ENCODE measurements at places on chromosomes 3 and 15.

- no peak for DNase-seq
Measured at GRCh38 chr3:98095882-98096281, 8.9 kb downstream of the OR5AC2 start.

- DNase-seq = no peak
Measured at GRCh38 chr3:188553569-188553968, 399.6 kb downstream of the LPP start.

GRCh38 chr15:33360886-33361285 is 50.1 kb downstream of the RYR3 start:
- no peak for DNase-seq

DNA sequence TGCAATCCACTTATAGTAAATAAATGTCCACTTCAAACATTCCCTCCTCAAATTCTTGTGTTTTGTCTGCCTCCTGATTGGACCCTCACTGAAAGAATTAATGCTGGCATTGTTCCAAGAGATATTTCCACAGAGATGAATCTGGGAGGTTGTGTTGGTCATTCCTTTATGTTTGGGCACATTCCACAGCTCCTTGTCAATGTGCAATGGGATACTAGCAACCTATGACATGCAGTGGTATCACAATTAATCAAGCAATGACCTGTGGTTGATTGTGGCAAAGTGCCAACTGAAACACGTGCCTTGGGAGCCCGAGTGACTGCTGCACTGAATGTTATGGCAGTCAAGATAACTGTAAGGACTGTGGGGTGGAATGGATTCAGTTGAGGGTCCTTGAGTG is 55.0 kb upstream of the SNRPN start:
- DNase-seq = no peak

- no peak for DNase-seq
Measured at GRCh38 chr3:133295944-133296917, 103.6 kb upstream of the BFSP2 start.

DNA sequence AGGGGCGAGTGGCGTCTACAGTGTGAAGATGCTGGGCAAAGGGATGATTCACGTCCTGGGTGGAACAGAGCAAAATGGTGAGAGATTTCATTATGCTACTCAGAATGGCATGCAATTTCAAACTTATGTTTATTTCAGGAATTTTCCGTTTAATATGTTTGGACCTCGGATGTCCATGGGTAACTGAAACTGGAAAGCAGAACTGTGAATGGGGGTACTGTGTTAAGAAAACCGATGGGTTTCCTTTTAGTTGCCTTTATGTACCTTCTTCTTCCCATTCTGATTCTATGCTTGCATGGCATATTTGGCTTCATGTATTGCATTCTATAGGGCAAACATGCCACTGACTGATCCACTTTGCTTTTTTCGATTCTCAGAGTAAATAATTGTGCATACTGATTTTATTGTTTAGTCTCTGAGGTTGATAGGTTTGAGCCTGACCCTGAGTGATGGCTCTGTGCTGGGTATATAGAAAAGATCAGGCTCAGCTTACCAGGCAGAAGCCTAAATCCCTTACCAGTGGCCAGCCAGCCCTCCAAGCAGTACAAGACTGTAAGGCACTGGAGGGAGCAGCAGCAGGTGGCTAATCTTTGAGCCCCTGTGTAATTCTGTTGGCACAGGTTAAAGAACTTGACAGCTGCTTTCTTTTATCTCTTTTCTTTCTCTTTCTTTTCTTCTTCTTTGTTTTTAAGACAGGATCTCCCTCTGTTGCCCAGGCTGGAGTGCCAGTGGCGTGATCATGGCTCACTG is 4.5 kb downstream of the QTRT2 start:
- no peak for DNase-seq

DNA sequence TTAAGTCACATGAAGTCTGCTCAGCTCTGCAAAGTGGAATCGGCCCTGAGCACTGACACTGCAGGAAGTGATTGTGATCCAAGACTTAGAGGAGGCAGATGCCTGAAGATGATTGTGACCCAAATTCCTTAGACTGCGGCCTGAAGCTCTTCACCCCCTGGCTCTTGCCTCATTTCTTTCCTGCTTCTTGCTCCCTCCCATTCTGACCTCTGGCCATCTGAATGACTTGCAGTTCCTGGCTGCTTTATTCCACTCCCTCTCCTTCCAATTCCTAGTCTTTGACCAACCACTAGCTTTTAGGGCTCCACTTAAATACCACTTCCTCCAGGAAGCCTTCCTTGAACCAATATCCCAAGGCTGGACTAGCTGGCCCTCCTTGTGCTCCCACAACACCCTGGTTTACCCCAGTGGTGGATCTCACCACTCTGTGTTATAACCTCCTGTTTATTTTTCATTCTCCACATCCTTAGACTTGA is 9.9 kb upstream of the EPB42 start:
- no peak for DNase-seq

DNA sequence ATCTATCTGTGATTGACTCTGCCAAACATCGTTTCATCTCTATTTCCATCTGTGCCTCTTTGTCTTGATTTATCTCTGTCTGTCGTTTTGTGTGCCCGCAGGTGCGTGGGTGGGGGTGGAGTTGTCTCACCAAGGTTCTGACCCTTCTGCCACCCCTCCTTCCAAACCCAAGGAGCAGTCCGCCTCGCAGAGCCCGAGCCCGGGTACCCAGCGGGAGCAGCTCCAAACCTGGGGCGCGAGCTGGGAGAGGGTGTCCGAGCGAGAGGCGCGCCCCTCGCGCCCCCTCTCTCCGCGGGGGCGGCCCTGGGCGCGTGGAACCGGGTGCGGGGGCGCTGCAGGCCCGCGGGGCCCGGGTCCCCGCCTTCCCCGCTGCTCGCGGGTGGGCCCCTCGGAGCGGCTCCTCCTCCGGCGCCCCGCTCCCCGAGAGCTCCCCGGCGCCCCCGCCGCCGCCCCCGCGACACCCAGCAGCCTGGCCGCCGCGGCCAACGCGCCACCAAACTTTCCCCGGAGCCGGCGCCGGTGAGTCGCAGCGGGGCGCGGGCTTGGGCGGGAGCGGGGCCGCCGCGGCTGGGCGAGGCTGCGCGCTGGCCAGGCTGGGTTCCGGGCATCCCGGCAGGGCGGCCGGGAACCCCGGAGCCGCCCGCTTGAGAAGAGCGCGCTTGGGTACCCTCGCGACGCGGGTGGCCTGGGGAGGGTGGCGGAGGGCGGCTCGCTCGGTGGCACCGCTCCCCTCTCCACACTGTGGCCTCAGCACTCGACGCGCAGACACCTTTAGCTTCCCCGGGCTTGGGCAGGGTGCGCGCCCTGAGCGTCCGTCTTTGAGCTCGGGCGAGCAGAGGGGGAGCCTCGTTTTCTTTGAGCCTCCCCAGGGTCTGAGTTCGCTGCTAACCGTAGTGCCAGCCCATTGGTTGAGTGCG is at the start of gene HRH1:
Gene HRH1 (plus strand): TSS at position 458 of the 917 bp plus-strand sequence. CDS start 104,545 bp downstream, outside the sequence.
- DNase-seq = no peak

DNA sequence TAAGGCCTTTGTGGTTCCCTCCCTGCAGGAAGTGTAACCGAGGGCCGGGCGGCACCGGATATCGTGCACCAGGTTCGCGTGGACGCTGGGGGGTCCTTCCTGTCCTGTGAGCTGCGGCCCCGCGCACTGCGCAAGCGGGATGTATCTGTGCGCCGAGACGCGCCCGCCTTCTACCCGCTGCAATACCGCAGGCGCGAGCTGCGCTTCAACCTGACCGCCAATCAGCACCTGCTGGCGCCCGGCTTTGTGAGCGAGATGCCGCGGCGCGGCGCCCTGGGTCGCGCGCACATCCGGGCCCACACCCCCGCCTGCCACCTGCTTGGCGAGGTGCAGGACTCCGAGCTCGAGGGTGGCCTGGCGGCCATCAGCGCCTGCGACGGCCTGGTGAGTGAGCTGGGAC is 35.9 kb downstream of the SAXO2 start:
- DNase-seq = no peak

DNA sequence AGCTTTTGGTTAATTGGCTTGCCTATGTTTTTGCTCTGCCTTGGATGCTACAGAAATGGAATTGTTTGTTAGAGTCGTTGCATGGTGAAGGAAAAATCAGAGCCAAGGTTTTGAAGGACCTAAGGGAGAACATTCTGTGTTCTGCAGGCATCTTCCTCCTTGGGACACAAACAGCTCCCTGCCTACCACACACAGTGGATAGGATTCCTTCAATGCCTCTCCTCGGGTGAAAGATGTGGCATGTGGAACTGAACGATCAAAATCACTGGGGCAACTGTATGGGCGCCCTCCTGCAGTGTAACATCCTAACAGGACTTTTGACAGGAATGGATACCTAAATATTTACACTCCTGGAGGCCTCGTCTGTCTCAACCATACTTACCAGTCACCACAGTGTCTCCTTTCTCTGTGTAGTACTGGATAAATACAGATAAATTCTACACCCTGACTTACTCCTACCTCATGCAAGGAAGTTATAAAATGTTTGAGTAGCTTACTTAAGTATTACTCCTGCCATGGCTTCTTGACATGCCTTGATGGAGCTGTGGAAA is 100.6 kb downstream of the LPP start:
- DNase-seq = no peak

- no peak for DNase-seq
Measured at GRCh38 chr3:52246264-52246620, 683 bp downstream of the PPM1M start.

DNA sequence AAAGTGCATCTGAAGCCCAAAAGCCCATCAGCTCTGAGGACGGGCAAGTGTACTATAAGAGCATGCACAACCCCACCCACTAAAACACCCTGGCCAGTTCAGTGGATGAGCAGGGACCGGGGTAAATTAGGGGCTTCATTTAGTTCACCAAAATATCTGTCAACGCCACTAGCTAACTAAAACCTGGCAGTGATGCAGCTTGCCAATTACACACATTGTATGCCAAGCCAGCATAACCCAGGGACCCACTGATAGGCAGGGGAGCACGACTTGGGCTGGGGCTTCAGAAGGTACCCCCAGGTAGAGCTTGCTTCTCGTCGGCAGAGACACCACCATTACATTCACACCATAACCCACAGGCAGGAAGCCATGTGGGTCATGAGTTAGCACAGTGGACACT is 47.0 kb downstream of the PTPN23 start:
- DNase-seq = no peak

GRCh38 chr15:84818261-84819131 is 1.3 kb downstream of the ALPK3 start:
- no peak for DNase-seq

DNA sequence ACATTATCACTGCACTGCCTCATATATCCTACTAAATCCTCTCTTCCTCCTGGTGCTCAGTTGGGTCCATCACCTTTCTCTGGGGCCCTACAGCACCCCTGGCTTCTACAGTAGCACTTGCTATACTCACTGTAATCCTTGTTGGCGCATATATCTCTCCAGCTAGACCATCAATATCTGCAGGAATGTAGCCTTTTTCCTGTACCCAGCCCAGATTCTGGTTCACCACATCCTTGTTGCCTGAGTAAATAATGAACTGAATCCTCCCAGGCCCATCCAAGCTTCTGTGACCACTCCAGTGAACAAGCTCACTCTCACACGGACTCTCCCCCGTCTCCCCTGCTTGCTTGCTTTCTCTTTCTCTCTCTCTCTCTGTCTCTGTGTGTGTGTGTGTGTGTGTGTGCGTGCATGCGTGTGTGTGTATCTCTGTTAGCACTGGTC is 62.5 kb upstream of the LIPC start:
- DNase-seq = peak; percentile 52

DNA sequence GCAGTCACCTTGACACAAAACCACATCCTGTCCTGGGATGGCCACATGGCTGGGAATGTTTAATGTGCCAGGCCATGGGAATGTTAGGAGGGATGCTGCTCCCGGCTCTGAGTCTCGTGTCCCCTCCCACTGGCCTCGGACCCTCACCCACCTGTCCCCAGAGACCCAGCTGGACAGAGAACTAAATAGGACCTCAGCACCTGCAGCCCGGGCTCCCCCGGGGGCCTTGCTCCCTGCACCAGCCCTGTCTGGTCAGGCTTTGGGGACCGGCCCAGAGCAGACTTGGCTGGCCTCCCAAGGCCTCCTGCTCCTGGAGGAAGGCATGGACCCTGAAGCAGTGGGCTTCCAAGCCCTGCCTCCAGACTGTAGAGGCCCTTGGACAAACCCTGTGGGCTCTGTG is 100.0 kb upstream of the IQSEC1 start:
- no peak for DNase-seq

DNA sequence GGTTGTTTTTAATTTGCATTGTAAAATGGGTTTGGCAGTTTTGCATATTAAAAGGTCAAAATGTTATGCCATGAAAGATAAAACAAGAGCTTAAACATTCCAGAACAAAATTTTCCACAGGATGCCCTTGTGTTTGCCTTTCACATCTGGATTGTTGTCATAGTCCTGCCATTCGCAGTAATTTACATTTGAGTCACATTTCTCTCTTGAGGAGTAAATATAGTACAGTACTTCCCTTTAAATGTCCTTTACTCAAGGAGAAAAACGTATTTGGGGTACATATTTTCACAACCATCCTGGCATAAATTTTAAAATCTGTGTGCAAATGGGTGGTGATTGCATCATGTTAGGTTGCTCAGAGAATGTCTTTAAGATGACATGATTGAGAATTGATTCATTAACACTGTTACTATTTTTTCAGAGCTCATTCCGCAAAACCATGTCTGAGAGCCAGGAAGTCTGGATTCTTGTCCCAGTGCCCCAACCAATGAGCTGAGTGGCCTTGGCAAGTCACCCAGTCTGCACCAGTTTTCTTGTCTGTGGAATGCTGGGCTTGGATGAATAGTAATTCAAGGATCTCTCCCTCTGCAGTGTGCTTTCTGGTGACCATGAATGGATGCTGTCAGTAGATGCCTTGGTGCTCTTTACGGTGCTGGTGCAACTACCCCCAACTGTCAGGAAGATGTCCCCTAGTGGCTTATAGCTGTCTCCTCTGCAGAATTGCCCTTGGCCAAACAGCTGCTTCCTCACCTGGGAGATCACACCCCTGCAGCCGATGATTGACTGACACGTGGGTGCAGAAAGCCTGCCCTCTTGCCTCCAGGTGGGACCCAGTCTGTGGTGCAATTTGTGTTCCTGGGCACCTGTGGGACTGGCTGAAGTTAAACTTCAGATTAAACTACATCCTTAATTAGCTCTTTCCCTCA is 43.0 kb downstream of the ABHD5 start:
- DNase-seq = no peak

- no peak for DNase-seq
Measured at GRCh38 chr15:83685916-83686332, 32.0 kb downstream of the ADAMTSL3 start.

DNA sequence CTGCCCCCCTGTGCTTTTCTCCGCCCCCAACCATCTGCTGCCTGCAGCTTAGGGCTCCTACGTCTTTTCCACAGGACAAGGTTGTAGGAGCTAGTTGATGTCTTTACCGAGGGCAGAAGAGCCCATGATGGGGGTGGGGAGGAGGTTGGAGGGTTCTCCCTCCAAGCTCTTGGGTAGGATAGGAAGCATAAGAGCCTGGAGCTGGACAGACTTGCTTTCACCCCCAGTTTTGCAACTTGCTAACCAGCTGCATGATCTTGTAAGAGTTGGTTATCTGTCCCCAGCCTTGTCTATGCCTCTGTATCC is 856 bp downstream of the ABCF3 start:
- DNase-seq = no peak

- DNase-seq = no peak
Measured at GRCh38 chr15:68449389-68449788, 17.4 kb upstream of the ITGA11 start.

GRCh38 chr3:67484085-67484484 is 170.3 kb downstream of the SUCLG2 start:
- no peak for DNase-seq

GRCh38 chr3:82587174-82587573 is 825.7 kb upstream of the GBE1 start:
- no peak for DNase-seq

- no peak for DNase-seq
Measured at GRCh38 chr15:55513152-55513551, 5.1 kb upstream of the DNAAF4 start.

GRCh38 chr15:33872416-33873106 is 95.7 kb upstream of the CHRM5 start:
- no peak for DNase-seq

GRCh38 chr3:138450181-138450580 is 15.8 kb downstream of the ESYT3 start:
- DNase-seq = no peak
